ENCODE measurements at places on chromosomes 12 and 14.
A peak's percentile ranks its signal among the peaks of the same experiment; 100 is the strongest.

GRCh38 chr12:26369588-26369987 lies 174.2 kb downstream of the SSPN start:
- DNase-seq: peak; percentile 44

- DNase-seq: peak; percentile 75
Observed at GRCh38 chr12:27571463-27571862, 47.5 kb downstream of the PPFIBP1 start.

- no peak for DNase-seq
Observed at GRCh38 chr12:115871714-115872113, 405.8 kb downstream of the MED13L start.

DNA sequence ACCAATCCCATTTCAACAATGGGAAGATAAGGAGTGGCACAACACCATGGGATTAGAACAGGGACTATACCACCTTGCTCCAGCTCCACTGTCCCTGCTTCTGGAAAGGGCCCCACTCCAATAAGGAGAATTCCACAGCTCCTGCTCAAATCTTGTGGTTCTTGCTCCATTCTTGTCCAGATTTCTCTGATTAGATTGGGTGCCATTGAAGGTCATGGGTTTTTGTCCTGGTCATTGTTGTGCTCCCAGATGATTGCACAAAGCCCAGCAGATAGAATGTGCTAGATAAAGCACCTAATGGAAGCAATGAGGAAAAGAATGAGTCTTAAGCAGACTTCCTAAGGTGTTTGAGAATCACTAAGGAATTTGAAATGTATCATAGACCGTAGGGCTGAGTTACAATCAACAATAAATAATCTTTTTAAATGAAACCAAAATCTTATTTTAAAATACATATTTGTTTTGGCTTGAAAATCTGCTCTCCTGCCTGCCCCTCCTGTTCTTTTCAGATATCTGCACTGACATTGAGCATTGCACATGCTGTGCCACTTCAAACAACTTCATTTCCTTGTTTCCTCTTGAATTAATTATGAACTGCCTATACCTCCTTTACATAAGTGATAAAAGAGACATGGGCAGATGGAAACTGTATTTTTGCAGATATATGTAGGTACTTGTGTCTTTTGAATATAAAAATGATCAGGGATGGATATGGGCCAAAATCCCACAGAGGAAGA lies 115.9 kb downstream of the FGD4 start:
- DNase-seq: no peak
